ENCODE measurements at places on chromosomes 7 and 10.

DNA sequence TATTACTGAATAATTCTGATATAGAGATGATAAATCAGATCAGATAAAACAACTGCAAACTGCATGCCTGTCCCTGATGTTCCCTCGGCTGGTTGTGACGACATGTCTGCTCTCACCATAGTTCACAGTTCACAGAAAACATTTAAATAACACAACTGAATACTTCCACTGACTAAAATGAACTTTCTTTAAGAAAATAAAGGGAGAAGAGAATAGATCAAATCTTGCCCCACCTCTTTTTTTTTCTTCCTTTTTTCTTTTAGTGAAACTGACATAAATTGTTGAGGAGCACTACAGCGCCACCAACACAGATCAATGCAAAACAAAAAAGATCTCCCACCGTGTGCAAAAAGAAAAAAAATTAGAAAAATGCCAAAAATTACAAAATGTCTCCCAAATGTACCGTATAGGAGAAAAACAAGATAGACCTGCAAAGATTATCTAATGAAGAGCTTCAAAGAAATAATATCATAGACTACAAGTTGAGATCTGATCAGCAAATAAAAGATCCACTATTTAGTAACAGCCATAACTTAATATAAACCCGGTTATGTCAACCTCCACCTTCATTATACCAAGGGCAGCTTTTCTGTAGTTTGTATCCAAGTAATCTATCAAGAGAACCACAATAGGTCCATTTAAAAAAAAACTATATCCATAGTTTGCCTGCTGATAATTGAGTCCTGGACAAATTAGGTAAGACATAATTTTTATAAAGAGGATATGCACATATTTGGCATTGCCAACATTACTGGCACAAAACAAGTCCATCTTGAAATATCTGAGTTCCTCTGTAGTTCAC is 30.7 kb upstream of the EPC1 start:
- DNase-seq, result peak; percentile 39

DNA sequence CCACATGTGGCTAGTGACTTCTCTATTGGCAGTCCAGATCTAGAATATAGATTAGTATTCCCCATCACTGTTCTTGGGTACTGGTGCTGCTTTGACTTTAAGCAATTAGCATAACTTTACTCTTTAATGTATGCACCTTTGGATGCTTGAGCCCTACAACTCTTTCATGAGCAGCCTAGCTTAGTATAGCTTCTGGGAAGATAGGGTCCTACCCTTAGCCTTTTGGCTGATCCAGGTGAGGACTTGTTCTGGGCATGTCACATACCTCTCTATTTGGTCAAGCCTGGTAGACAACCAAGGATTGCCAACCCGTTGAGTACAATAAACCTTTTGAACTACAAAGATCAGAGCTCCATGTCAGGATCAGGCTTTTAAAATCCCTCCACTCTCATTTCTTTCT is 17.7 kb downstream of the PCGF5 start:
- DNase-seq, result no peak

DNA sequence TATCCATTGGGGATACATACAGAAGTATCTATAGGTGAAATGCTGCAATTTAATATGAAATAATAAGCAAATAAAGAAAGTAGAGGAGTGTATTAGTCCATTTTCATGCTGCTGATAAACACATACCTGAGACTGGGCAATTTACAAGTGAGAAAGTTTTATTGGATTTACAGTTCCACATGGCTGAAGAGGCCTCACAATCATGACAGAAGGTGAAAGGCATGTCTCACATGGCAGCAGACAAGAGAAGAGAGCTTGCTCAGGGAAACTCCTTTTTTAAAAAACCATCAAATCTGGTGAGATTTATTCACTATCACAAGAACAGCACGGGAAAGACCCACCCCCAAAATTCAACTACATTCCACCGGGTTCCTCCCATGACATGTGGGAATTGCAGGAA is 82.8 kb upstream of the TRIM24 start:
- DNase-seq, result no peak

- no peak for DNase-seq
Observed at GRCh38 chr10:78620985-78621799, 447.6 kb upstream of the ZMIZ1 start.

GRCh38 chr10:131925716-131926115 is 24.9 kb downstream of the PPP2R2D start:
- DNase-seq, result no peak

DNA sequence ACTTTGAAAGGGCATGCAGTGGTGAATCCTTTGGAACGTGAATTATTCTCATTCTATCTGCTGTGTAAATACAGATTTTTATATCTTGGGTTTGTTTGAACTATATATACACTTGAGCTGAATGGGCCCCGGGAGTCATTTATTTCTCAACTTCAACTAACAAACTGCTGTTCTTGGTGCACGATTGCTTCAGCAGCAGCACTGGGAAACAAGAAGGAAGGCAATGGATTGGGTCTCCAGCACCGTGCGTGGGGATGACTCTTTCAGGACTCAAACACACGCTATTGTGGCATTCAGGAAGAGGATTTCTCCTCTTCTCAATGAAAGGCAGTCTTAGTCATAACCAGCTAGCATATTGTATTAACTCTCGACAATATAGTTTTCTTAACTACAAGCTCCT is 226.0 kb upstream of the NFE2L3 start:
- no peak for DNase-seq

- DNase-seq, result no peak
Observed at GRCh38 chr10:8473205-8473604, 418.7 kb downstream of the GATA3 start.

GRCh38 chr10:70074971-70075370 is 22.3 kb downstream of the MACROH2A2 start:
- DNase-seq, result no peak

DNA sequence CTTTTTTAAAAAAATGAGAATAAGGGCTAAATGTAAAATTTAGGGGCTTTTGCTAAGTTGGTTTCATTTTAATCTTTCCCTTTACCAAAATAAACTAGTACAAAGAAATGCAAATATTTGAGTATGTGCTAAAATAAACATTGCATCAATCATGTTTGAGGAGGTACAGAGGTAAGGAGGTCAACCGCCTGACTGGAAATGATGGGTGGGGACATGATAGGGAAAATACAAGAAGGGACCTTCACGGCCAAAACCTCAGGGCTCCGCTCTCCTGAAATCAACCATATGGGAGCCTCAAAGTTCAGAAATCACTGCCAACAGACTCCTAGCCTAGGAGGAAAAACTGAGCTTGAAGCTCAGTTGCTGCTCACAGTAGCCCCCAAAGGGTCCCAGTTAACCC is 207.6 kb downstream of the AHR start:
- no peak for DNase-seq

DNA sequence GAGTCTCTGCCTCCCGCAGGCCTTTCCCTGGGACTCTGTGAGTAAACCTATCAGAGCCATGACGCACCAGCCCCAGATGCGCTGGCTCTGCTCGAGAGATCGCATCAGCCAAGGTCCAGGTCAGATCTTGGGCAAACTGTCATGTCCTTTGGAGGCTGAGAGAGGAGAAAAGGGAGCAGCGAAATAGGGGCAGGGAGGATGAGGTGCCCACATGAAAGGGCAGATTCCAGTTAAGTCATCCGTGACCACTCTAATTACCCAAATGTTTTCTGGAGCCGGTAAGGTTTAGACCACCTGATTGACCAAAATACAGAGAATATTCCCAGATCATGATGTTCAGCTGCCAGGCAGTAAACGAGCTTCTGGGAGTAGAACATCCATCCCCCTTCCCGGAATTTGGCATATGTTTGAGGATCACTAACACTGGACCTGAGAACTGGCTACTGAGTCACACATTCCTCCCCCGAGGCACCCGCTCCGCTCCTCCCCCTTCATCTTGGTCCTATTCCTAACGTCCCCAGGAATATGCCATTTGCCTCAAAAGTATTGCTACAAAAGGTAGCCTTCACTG is 88.0 kb downstream of the FGFR2 start:
- no peak for DNase-seq

- no peak for DNase-seq
Observed at GRCh38 chr7:83305027-83305426, 142.3 kb upstream of the PCLO start.

- DNase-seq, result no peak
Observed at GRCh38 chr10:116565534-116565933, 19.8 kb downstream of the PNLIP start.

- DNase-seq, result no peak
Observed at GRCh38 chr7:1244700-1245523, 12.2 kb downstream of the UNCX start.

GRCh38 chr10:79442171-79443040 is 3.0 kb downstream of the ZCCHC24 start:
- no peak for DNase-seq

DNA sequence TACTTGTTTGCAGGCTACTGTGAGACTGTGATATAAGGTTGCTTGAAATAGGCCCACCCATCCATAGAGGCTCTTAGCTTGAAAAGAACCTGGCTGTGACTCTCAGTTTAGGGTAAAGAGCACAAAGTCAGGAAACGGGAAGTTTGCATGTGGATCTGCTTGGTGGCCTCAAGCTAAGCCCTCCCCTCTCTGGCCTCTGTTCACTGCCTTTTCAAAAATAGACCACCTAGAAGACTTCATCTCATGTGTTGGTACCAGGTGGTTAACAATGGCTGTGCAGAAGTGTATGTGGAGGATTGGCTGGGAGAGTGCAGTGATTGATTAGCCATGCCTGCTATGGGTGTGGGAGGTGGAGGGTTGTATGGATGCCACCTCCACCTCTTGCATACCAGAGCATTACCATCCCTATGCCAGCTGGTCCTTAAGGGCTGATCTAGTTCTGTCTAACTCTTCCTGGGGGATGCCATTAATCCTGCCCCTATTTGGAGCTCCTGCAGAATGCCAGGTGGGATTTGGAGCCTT is 122.0 kb downstream of the ZMIZ1 start:
- DNase-seq, result no peak

GRCh38 chr10:51077074-51077473 is 2.8 kb downstream of the PRKG1 start:
- DNase-seq, result no peak

- DNase-seq, result no peak
Observed at GRCh38 chr10:110864662-110865140, 7.0 kb upstream of the PDCD4 start.

- DNase-seq, result no peak
Observed at GRCh38 chr7:16634271-16634738, 11.2 kb downstream of the ANKMY2 start.

- no peak for DNase-seq
Observed at GRCh38 chr7:69104023-69104422, 494.3 kb upstream of the AUTS2 start.

- no peak for DNase-seq
Observed at GRCh38 chr7:135178364-135178763, 7.9 kb upstream of the CYREN start.

DNA sequence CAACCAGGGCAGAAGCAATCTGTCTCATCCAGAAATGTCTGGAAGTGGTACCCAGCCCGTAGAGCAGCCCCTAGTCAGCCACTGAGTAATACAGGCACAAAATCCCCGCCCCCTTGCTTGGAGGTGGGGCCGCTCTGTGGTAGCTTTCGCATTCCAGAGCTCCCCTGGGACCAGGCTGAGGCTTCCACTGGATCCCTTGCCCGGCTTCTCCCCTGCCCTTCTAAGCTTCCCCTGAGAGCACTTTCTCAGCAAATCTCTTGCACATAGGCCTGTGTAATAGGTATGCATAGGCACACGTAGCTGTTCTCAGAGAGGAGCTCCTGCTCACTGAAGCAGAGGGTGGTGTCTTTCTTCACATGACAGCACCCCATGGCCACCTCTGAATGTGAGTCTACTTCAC is 144.2 kb downstream of the BMS1 start:
- peak; percentile 71 for DNase-seq

- no peak for DNase-seq
Observed at GRCh38 chr10:19947656-19948055, 131.4 kb downstream of the PLXDC2 start.

DNA sequence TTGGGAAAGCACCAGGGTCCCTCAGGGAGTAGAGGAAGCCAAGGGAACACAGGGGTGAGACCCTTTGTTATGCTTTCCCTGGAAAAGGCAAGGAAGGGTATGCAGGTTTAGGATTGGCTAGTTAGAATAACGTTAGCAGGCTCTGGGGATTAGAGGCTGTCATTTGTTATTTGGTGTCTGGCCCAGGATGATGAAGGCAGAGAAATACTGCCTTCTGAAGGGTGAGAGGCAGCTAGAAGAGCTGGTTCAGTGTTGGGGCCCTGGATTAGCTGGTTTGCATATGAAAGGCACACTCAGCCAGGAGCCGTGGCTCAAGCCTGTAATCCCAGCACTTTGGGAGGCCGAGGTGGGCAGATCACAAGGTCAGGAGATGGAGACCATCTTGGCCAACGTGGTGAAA is 3.0 kb upstream of the PILRA start:
- DNase-seq, result peak; percentile 93

GRCh38 chr7:55127622-55128081 is 108.8 kb downstream of the EGFR start:
- no peak for DNase-seq

- peak; percentile 18 for DNase-seq
Observed at GRCh38 chr10:117318909-117319308, 56.3 kb downstream of the PDZD8 start.

- DNase-seq, result no peak
Observed at GRCh38 chr10:43982250-43982649, 333.6 kb upstream of the ZNF32 start.

DNA sequence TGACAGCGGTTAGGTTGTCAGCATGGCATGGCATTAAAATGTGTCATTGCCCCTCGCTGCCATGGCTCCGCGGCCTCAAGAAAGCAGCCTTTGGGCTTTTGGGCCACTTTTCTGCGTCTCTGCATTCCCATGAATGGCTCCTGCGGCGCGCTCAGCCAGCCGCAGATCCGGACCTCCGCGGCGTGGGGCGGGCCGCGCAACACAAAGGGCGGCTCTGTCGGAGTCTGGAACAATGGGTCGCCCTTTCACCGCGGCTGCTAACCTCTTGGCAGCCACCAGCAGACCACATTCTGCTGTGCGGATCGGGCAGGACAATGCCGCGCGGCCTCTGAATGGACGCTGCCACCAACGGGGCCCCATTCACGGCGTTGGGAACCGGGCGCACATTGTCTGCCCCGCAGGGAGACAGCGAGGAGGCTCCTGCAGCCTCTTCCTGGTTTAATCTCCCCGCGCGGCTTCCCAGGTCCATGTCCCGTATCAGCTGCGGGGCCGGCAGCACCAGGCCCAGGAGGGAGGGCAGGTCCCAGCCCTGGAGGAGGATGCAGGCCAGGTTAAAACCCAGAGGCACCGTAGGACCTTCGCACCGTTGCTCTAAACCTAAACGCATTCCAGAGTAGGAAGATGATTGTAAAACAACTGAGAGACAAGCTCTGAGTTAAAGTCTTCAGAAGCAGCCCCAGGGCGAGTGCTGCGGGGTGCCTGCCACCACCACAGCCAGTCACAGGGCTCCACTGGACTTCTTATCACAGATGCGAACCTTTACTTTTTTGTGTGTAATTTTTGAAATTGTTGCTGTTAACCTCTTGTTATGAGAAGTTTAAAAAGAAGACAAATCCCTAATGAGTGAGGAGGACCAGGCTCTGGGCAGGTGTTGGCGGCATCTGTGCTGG is 71.6 kb downstream of the NKX6-2 start:
- DNase-seq, result no peak

- no peak for DNase-seq
Observed at GRCh38 chr10:98361131-98362025, 53.6 kb downstream of the PYROXD2 start.

Measured in HAP-1 (cell line).